ENCODE measurements at places on chromosomes 13 and 19.
A peak's percentile ranks its signal among the peaks of the same experiment; 100 is the strongest.

- DNase-seq: peak; percentile 18
Observed at GRCh38 chr19:34838753-34839431, 65.9 kb upstream of the ZNF599 start.

- no peak for DNase-seq
Observed at GRCh38 chr13:66489586-66489985, 740.5 kb downstream of the PCDH9 start.

DNA sequence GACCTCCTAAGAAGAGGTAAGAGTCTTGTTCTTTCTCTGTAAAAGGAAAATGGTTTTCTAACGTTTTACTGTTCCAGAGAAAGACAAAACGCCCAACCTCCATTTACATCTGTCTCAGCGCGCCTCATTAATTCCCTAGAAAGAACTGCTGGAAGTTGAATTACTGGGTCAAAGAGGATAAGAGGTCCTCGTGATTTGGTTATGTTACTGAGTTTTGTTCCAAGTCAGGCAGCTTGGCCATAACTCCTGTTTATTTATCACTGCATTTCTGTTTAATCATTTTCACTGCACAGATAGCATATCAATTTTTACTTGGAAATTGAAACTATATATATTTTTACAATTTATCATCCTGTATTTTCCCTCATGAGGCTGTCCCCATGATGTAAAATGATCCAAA lies 112.9 kb upstream of the PEG3 start:
- no peak for DNase-seq

GRCh38 chr13:106748785-106749184 lies 180.8 kb upstream of the ARGLU1 start:
- DNase-seq: no peak

DNA sequence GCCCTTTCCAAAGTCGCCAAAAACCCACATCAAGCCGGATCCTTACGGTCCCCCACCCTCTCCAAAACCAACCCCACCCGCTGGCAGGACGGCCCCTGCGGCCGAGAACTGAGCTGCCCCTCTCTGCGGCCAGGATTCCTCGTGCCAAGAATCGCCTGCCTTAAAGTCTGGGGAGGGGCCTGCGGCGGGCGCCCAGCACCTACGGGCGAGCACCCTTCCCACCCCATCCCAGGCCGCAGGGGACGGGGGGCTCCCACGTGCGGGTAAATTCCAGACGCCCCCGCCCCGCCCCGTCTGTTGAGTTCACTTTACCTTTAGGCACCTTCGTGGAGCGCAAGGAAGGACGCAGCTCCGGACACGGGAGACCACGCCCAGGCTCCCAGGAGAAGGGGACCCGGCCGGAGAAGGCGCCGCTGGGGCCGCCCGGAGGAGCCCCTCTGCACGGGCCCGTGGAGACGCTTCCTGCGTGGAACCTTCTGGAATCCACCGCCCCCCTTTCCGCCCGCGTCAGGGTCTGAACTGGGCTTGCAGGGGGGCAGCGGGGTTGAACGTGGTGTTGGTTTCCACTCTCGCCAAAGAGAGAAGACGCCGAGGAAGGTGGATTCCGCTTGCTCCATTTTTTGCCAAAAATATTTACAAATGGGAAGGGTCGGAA lies 22.8 kb downstream of the ONECUT3 start:
- no peak for DNase-seq

DNA sequence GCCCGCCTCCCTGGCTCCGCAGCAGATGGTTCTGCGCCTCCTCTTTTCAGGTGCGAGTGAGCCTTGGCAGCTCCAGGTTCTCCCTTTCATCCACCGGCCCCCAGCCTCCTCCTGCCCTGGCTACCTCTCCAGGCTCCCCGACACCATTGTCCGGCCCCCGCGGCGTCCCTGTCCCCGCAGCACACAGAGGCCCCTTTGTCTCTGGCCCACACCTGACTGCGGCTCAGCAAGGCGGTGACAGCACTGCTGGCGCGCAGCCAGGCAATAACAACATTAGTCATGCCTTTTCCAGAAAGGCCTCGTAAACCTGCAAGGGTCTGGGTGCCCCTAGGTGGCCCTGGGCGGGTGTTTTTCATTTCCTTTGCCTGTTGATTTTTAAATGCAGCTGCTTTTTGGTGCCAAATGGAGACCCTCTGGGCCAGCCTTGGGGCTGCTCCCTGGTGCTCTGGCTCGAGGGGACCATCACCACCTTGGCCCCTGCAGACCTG lies 73.2 kb upstream of the MEDAG start:
- no peak for DNase-seq

DNA sequence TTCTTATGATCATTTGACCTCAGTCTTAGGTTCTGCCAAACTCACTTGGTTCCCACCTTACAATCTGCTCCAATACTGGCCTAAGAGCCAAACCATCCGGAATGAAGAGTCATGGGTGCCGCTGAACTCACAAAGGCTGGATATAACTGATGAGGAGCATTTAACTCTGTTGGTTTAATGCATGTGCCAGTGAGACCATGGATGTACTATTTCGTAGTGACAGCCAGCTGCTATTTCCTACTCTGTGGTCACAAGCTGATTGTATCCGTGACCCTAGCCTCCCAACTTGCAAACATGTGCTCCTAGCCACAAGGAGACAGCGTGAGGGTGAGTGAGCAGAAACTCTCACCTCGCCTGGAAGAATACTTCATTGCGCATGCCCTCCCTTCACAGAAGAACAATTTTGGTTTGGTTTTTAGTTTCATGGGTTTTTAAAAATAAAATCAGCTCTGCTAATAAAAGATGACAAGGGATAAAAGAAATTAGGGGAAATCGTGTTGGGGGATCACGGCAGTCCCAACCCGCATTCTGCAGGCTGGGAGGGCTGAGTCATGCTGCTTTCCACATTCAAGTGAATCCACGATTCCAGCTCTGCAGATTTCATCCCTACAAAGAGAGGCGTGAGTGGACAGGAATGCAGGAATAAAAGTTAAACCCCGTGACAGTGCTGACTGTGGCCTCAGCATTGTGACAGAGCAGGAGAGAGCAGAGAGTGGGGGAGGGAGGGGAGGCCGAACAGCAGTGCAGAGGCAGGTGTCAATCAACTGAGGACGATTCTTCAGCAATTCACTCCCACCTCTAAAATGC lies 66.8 kb upstream of the RAP2A start:
- peak; percentile 40 for DNase-seq

DNA sequence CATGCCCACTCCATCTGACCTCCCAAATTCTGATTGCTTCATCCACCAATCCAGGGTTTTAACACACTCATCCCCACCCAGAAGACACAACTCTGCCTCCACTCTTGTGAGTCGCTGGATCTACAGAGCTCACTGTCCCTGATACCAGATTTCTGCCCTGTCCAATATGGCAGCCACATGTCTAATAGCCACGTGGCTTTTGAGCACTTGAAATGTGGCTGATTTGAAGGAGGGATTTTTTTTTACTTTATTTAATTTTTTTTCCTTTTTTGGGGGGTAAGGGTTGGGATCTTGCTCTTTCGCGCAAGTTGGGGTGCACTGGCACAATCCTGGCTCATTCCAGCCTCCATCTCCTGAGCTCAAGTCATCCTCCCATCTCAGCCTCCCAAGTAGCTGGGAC lies 24.8 kb upstream of the OLFM2 start:
- DNase-seq: no peak

- no peak for DNase-seq
Observed at GRCh38 chr13:98446234-98446621, 130.7 kb downstream of the STK24 start.

All from neuronal stem cell (in vitro differentiated cells).